ENCODE measurements at places on chromosomes 11 and 22.

GRCh38 chr22:45210991-45211390, 29.7 kb downstream of the KIAA0930 start:
- no peak for DNase-seq

DNA sequence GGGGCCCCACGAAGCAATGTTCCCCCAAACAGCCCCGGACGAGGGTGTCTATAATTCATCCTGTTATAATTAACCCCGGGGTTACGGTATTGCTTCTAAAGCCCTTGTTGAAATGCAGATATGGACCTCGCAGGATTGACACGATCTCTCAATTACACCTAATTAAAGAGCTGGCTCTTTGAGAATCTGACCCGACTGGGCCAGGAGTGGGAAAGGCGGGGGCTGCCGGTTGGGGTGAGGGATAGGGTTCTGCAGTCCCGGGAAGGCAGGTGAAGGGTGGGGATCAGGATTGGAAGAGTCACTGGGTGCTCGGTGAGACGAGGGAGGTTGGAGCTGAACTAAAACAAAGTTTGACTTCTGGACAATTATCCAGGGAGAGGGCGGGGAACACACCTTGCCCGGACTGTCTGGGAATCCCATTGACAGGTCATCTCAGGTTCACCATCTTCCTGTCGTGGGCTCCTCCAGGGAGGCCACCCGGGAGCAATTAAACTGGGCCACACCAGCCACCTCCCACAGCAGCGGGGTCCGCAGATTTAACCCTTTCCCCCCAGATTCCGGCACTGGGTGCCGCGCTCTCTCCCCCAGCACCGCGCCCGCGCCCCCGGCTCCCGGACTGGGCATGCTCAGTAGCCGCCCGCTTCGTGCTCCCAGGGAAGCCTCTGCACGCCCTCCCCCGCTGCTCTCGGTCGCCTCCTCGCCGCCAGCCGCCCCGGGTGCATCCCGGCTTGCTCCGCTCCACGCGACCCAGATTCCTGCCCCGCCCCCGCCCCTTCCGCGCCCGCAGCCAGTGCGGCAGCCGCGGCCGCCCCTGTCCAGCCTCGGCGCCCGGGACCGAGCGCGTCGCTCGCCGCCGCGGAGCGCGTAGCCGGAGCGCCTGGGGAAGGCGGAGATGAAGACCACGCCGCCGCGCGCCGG, at the start of gene ELMOD1:
TSS of gene ELMOD1 (plus strand) at position 688 of the 918 bp plus-strand sequence. CDS start 27,043 bp downstream, outside the sequence.
- no peak for DNase-seq

DNA sequence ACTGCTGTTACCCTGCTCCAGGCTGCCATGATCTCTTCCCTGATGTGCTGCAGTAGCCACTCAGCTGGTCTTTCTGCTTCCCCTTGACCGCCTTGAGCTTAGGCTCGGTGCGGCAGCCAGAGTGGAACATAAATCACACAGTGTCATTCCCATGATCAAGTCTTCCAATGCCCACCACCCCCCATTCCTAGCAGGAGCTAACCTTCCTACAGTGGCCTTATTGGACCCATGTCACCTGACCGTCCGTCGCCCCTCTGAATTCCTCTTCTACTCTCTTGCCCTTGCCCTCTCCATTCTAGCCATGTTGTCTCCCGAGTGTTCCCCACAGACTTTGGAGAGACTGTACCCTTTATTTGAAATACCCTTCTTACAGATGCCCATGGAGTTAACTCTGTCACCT, 43.4 kb downstream of the OTOG start:
- DNase-seq = no peak

DNA sequence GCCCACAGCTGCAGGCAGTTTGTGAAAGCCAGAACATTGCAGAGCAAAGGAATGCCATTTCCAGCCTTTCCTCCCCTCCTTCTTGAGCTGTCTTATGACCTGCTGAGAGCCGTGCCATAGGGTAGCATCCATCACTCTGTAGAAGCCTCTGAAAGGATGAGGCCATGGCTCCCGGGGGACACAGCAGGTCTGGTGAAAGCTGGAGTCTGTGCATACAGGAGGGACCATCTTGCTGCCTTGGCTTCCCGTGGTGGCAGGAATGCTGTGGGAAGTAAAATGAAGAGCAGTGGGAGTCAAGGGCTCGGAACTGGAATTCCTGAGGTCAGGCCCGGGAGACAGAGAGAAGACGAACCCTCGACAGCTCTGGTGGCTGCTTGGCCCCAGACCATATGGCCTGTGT, 30.9 kb downstream of the ANO1 start:
- no peak for DNase-seq

All from inflammatory macrophage treated with lipopolysaccharide for 4 hours (primary cell).